ENCODE measurements at places on chromosomes 5 and 9. TPM values are rescaled to one million over a fixed set of nuclear protein-coding genes. Genes with fewer than 3 reads are reported as not detected.

The PLAC8L1 gene
- total RNA-seq: not detected

The MYO10 gene
- 33.4 TPM for total RNA-seq

The ARID3C gene
- total RNA-seq: 0.17 TPM

The MROH2B gene
- not detected for total RNA-seq

The MVB12B gene
- 5.7 TPM for total RNA-seq

The LHX6 gene
- total RNA-seq: 3.1 TPM
